ENCODE measurements at places on chromosomes 4 and X.

- DNase-seq, result peak; percentile 36
These were observed 143.5 kb upstream of the GALNT7 start for GRCh38 chr4:173025131-173025530.

DNA sequence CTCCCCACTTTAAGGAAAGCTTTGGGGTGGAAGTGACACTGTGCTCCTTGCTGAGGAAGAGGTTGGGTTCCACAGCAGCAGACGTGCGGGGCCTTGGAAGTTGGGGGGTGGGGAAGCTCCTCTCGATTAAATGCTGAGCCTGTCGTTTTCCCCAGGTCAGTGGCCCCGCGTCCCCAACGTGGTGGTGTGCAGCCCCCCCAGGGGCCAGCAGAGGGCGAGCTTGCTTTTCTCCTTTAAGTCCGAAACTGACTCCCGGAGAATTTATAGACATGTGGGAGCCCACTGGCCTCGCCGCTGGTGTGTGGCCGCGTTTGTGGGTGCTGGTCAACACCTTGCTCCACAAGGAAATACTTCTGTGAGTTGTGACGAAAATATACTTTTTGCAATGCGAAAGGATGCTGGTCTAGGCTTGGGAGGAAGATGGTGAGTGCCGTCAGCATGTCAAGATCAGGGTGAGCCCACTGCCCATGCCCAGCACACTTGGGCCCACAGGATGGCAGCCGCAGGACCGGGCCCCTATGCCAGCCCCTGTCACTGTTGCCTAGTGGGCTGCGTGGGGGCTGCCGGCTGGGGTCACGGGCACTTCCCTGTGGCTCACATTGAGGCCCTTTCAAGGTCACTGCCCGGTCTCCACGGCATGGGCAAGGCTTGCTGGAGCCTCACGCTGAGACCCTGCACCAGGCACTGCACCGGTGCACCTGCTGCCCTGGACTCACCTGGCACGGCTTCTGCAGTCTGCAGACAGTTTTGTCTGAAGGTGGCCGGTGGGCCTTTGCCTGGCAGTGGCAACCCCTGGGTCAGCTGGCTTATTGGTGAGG lies 9.4 kb downstream of the UVSSA start:
- DNase-seq, result no peak

- DNase-seq, result no peak
These were observed 325.4 kb downstream of the PCDH10 start for GRCh38 chr4:133474501-133474900.

DNA sequence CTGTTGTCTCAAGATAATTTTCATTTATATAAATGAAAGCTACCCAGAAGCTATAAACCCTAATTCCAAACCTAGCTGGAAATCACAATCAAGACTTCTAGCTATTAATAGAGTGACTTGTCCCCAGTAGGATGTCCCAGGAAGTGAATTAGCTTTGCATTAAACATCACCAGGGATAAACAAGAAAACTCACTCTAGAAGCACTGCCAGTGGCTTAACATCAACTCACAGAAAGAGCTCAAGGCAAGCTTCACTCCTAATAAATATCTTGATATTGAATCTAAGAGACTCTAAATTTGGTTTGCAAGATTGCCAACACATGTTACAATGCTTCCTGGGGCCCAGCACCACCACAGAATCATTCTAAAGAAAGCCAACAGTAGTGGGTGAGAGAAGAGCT lies 468.7 kb upstream of the FAM241A start:
- DNase-seq, result no peak

- DNase-seq, result no peak
These were observed 402.5 kb downstream of the RAPGEF2 start for GRCh38 chr4:159505266-159505975.

DNA sequence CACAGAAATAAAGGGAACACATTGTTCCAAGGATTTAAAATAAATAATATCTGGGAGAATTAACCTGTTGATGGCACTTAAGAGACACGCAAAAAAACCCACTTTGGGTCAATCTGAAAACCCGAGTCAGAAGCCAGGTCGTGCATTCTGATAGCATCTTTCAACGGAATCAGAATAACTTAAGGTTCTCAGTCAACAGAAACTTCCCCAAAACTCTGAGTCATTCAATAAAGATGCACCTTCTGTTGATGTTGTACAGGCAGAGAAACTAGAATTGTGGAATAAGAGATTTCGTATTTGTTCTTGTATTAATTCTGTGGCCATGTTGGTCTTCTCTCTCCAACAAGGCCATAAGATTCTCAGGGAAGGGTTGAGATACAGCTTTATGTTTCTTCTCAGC lies 78.2 kb downstream of the MAOB start:
- DNase-seq, result no peak

- DNase-seq, result peak; percentile 49
These were observed 73.6 kb upstream of the DHX15 start for GRCh38 chr4:24657768-24658617.

DNA sequence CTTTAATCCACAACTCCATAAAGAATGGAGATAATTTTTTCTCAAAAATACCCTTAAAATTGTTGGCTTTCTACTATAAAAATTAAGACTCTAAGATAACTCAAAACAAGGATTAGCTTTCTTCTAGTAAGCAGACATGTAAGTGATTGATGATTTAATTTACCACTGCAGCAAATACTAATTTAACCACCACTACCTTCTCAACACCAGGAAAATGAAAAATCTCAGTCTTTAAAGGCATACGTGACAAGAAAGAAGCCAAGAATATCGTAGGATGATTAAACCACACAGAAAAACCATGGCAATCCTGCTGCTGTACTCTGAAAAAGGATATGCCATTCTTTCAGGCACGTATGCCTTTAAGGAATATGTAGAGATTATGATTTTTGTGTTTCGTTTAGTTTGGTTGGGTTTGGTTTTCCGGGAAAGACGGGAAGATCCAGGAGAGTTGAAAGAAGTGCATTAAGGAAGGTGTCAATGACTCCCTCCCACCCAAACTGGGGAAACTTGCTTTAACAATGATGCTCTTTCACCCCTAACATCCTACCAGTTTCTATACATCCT lies 881 bp downstream of the LRCH2 start:
- DNase-seq, result no peak

- no peak for DNase-seq
These were observed 38.3 kb upstream of the LGI2 start for GRCh38 chr4:25069014-25069413.

DNA sequence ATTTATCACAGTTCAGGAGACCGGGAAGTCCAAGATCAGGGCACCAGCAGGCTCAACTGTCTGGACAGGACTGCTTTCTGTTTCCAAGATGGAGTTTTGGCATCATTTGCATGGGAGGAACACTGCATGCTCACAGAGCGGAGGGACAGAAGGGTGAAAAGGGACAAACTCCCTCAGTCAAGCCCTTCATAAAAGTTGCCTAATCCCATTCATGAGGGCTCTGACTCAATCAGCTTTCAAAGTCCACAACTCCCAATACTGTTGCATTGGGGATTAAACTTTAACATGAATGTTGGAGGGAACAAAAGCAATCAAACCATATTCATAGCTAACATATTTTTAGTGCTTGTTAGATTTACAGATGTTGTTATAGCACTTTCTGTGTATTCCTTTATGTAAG lies 158.9 kb upstream of the MAD2L1 start:
- DNase-seq, result no peak

DNA sequence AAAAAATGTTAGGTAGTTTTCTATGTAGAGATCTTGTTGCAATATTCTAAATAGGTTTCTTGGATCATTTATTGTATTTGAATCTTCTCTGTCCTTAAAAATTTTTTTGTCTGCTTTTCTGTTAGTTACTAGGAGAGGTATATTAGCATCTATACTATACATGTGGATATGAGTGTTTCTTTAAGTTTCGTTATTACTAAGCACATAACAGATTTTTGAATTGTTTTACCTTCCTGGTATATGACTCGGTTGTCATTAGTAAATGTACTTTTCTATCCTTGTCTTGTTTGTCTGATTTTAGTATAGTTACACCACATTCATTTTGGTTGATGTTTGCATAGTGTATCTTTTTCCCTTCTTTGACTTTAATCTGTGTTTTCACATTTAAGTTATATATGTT lies 20.2 kb downstream of the PYURF start:
- DNase-seq, result no peak

DNA sequence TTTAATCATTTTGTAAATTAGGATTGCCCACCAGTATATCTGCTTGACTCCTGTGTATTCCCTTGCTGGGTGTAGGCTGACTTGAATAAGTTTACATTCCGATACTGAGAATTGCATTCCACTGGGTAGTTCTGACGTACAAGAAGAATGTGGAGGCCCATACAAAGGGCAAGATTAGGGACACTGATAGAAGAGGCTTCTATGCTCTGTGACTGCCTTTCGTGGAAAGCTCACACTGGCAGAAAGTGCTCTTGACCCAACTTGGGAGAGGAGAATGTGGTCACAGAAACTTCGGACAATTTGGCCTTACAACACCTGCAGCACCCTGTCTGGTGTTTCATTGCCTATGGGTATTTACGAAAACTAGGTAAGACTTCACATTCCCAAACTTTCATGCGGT lies 126.3 kb downstream of the RAPGEF2 start:
- DNase-seq, result no peak

DNA sequence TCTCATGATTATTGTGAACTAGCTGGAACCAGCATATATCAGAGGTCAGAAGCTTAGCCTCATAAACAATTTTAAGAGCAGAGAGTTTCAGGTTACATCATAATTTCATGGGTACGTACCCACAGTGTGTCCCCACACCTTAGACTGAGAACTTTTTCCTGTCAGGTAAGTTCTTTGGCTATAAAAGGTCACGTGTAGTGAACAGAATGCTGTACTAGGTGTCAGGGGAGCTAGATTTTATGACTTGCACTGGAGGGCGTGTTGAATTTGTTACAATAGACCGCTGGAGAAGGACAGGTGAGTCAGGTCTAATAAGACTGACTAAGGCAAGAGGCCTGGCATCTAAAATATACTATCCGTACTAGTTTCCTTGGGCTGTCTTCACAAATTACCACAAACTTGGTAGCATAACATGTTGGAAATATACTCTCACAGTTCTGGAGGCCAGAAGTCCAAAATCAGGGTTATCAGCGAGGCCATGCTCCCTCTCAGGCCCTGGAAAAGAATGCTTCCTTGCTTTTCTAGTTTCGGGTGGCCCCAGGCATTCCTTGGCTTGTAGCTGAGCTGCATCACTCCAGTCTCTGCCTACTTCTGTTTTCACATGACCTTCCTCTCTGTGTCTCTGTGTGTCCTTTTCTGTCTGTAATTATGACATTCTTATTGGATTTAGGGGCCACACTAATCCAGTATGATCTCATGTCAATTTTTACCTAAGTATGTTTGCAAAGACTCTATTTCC lies 512.0 kb upstream of the NR3C2 start:
- DNase-seq, result no peak

DNA sequence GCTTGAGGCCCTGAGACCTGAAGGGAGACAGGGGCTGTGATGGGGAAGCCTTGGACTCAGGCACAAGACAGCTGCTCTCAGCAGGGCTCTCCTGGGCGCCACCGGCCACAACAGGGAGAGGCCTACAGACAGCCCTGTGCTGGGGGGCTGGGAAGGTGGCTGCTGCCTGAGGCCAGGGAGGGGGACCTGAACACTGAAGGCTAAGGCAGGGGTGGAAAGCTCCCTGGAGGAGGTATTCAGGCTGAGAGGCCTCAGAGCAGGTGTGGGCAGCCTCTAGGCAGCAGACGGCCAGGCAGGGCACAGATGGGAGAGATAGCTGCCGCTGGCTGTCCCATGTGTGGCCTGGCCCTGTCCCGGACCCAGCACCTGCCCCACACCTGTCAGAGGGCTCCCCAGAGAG lies 33.0 kb downstream of the TACC3 start:
- no peak for DNase-seq

DNA sequence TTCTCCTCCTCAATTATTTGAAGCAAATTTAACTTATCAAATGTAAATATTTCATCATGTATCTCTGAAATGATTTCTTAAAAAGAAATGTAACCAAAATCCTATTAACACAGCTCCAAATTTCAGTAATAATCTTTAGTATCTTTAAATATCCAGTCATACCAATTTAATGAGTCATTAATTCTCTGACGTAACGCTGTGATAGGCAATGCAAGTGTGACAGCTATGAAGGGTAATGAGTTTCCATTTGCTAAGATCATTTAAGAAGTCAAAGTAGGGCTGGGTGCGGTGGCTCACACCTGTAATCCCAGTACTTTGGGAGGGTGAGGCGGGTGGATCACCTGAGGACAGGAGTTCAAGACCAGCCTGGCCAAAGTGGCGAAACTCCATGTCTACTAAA lies 15.6 kb downstream of the RPS3A start:
- no peak for DNase-seq

DNA sequence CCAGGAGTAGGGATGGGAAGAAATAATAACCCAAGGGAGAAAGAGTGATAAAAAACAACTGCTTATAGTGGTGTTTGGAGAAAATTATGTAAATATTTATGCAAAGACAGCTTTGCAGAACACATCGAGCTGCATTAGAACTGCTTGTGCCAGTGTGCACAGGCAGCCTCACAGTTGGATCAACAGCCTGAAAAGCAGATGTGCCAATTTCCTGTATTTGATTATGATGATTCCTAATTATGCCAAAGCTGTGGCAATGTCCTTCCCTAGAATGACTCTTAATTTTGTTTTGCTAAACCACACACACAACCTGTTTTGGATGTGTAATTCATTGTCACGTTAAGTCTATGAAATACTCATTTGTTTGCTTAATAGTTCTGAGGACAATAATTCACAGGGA lies 30.6 kb upstream of the ANTXR2 start:
- DNase-seq, result no peak

DNA sequence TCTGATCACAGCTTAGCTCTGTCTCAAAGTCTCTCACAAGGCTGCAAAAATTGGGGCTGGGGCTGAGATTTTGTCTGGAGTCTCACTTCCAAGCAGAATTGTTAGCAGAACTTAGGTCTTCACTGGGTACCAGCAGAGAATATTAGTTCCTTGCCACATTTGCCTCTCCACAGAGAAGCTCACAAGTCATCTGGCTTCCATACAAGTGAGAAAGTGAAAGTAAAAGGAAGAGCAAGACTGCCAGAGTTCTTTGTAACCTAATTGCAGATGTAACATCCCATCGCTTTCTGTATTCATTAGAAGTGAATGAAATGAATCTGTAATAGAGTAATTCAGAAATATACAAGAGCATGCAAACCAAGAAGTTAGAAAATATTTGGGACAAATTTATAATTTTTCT lies 624.1 kb upstream of the GNPDA2 start:
- DNase-seq, result no peak

DNA sequence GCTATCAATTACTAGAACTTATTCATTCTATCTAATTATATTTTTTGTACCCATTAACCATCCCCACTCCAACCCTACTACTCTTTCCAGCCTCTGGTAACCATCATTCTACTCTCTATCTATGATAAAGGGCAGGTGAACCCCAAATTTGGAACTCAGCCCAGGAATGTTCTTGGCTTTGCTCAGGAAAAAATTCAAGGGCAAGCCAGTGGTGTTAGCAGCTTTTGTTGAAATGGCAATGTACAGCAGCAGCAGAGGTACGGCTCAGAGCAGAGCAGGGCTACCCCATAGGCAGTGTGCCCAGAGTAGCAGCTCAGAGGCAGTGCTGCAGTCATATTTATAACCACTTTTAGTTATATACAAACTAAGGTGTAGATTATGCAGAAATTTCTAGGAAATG lies 138.2 kb downstream of the RNF150 start:
- DNase-seq, result no peak

GRCh38 chrX:95145848-95146490 lies 1472.0 kb downstream of the FAM133A start:
- no peak for DNase-seq
